Activated CD8-positive, alpha-beta memory T cell treated with anti-CD3 and anti-CD28 coated beads, Interleukin-2, amount 10 ng/mL, durations not matched to agents 7 days and 5 days (primary cell): ENCODE measurements at places on chromosomes 7 and 10. TPM values are rescaled to one million over a fixed set of nuclear protein-coding genes. Genes with fewer than 3 reads are reported as not detected.

DNA sequence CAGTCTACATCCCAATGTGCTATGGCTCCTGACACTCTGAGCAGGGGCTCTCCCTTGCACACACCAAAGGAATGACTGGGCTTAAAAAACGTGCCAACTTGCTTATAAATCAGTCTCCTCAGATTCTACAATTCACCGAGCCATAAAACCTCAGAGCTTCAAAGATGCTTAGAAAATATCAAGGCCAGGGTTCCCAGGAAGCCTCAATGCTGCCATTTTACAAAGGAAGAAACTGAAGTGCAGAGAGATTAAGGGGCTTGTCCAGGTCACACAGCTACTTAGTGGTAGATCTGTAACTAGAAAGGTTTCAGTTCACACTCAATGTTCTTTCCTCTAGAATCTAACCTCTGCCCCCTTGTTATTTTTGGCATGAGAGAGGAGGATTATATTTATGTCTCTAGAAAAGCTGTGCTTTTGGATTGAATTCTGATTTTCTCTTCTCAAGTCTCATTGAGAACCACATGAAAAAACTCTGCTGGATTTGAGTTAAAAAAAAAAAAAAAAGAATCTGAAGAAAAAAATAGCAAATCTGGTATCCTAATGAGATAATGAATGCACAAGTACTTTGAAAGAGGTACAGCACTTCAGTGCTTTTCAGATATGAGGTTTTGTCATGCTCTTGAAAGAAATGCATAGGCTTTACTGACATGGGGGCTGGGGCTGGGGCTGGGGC, 22.3 kb upstream of the TSPAN33 start:
- peak overlapping the region; percentile 79 for H3K27ac ChIP-seq
- peaks cover 24% of the 10 kb centered on the region for H3K4me1 ChIP-seq
- no peak for DNase-seq
- peaks cover 24% of the 10 kb centered on the region for H3K27me3 ChIP-seq

DNA sequence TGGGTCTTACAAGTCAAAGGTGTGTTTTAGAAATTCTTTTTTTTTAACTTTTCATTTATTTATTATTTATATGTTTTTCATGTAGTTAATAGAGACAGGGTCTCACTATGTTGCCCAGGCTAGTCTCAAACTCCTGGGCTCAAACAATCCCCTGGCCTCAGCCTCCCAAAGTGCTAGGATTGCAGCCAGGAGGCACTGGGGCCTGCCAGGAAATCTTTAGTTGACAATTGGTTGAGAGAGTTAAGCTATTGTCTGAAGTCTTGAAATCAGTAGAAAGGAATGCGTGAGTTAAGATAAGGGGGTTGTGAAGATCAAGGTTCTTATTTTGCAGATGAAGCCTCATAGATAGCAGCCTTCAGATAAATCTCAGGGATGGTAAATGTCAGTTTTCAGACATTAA, 245.4 kb upstream of the GALNT17 start:
- H3K4me1 ChIP-seq: no peaks in the 10 kb centered on the region
- H3K27me3 ChIP-seq: no peaks in the 10 kb centered on the region
- no peak for DNase-seq
- H3K36me3 ChIP-seq: no peaks in the 10 kb centered on the region

DNA sequence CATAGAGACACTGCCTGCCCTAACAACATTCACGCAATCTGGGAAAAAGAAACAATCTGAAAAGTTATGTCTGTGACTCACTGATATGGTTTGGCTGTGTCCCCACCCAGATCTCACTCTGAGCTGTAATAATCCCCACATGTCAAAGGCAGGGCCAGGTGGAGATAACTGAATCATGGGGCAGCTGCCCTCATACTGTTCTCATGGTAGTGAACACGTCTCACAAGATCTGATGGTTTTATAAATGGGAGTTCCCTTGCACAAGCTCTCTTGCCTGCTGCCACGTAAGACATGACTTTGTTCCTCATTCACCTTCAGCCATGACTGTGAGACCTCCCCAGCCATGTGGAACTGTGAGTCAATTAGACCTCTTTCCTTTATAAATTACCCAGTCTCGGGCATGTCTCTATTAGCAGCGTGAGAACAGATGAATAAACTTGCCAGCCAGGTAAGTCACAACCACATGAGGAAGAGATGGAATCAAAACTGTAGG, 341.5 kb upstream of the AOAH start:
- no peaks in the 10 kb centered on the region for H3K27me3 ChIP-seq
- H3K36me3 ChIP-seq: peaks cover 32% of the 10 kb centered on the region
- no peak overlapping the region for H3K4me3 ChIP-seq
- DNase-seq: peak; percentile 54
- H3K27ac ChIP-seq: peak overlapping the region; percentile 1

Gene EGR2
- total RNA-seq: 4.7 TPM

Gene SPDYE11
- total RNA-seq: not detected
